ENCODE measurements at places on chromosomes 11 and 22. TPM values are rescaled to one million over a fixed set of nuclear protein-coding genes. Genes with fewer than 3 reads are reported as not detected.

GRCh38 chr11:62540804-62541701, 5.6 kb downstream of the AHNAK start:
- peak; percentile 46 for DNase-seq

- no peak for DNase-seq
Measured at GRCh38 chr11:64556044-64556720, 34.8 kb upstream of the SLC22A12 start.

- peak; percentile 56 for DNase-seq
Measured at GRCh38 chr11:123457187-123457770, 27.2 kb downstream of the GRAMD1B start.

DNA sequence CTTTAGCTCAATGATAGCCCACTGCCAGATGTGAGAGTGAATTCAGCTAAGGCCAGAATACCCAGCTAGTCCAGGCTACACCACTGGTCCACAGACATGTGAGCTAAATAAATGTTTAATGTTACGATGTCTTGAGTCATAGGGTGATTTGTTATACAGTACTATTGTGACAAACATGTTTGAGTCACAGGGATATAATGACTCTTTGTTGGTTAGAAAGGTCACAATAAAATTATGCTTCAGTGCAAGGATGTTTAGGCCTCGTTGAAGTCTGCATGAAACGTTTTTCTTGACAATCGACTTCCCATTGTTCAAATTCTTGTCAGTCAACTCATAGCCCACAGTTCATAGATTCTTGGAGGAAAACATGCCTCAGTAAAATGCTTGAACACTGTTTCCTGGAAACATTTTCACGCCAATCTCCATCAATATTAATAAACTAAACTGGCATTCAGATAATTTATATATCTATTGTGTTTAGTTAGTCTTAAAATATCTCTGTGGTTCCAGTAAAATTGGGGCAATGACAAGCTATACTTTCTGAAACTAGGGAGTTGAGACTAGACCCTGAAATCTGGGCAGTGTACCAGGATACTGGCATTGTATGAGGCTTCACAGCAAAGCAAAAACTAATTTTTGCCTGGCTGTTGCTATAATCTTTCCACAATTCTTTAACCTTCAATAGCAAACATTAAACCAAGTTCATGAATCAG, 650.8 kb upstream of the KIRREL3 start:
- DNase-seq, result no peak

GRCh38 chr11:813456-814096, 3.8 kb downstream of the RPLP2 start:
- DNase-seq, result no peak

DNA sequence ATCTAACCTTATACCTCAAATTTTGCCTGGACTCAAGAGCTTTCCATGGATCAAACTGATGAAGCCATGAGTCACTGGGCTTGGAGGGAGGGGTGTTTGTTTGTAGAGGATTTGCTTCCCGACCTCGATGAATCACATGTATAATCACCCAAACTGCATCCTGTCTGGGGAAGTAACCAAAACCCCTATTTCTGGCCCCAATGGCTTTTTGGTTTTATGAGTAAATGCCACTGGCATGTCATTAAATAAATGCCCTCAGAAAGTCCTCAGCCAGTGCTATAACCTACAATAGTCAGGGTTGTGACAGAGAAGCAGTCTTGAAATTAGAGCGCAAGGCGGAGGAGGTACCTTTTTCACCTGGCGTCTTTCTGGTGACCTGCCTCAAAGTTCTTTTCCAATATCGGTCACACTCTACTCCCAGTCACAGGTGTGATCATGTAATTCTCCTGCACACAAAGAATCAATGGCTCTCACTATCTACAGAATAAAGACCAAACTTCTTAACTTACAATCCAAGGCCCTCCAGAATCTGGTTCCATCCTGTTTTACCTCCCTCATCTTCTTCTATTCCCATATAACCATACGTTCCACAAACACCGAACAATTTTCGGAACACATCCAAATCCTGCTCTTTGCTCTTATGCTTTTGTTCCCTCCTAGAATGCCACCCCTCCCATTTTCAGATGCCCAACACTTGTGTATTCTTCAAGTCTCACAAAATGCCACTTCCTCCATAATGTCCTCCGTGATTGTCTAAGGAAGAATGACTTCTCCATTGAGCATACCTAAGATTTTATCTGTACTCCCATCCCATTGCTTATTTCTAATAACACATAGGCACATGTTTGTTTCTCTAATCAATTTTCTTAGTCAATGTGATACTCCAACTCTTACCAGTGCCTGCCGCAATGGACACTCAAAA, 81.3 kb upstream of the BLID start:
- no peak for DNase-seq

The CEP126 gene
- total RNA-seq, result 8.5 TPM

The NOX4 gene
- total RNA-seq, result not detected

The PHF21B gene
- not detected for total RNA-seq

The APOL5 gene
- not detected for total RNA-seq

The PDE2A gene
- total RNA-seq, result 8.7 TPM

The MRGPRE gene
- not detected for total RNA-seq

The DDIAS gene
- 0.89 TPM for total RNA-seq

The GTSE1 gene
- total RNA-seq, result 2.9 TPM

The TMEM80 gene
- total RNA-seq, result 17.8 TPM

Measured in natural killer cell (primary cell).